ENCODE measurements at places on chromosomes 7 and 10.

DNA sequence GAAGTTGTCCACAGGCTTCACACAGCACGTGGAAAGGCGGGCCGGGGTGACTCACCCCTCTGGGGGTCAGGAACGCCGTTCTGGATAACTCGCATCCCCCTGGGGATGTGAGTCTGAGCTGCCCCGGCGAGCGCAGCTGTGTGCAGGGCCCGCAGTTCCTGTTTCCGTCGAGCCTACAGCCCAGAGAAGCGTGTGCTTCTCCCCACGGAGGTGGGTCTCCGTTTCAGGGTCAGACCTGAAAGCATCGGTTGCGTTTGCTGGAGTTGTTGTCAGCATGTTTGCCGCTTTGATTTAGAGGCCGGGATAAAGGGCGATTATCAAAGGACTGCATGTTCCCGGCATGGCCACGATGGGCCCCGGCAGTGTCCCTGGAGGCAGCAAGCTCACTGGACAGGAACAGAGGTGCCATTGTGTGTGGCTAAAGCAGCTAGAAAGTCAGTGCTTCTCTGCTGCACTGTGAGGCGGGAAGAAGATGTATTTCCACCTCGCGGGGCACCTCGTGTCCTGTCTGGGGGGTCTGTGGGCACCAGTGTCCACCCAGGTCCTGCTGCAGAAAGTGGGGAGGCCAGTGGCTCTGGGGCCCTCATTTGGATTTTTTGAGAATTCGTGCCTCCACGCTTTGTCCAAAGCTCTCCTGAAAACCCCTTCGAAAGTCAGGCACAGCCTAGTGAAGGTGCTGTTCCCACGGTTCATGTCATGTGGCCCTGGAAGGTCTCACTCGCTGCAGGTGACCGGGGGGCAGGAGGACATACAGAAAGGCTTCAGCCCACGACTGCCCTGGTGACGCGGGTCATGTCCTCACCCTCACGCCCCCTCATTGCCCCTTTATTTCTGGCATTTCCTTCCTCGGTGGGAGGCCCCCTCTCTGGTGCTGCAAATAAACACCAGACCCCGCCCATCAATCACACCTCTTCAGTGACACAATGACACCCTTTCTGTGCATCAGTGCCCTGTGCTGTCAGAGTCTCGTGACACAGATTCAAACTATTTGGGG, 27.4 kb upstream of the GDI2 start:
- no peak for DNase-seq

GRCh38 chr7:141291541-141291940, 217.7 kb downstream of the TMEM178B start:
- DNase-seq = no peak

- no peak for DNase-seq
These were observed 984.1 kb downstream of the LRMDA start for GRCh38 chr10:76415554-76415953.

DNA sequence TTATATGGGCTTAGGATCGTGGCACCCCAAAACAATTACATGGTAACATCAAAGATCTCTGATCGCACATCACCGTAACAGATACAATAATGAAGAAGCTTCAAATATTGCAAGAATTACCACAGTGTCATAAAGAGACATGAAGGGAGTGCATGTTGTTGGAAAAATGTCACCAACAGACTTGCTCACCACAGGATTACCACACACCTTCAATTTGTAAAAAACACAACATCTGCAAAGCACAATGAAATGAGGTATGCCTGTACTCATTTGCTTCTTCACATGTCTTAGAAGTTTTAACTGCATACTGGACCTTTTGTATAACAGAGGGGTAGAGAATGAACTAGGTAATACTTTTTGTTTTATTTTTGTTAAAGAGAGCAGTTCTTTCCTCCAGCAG, 96.6 kb downstream of the TPST1 start:
- DNase-seq = no peak

DNA sequence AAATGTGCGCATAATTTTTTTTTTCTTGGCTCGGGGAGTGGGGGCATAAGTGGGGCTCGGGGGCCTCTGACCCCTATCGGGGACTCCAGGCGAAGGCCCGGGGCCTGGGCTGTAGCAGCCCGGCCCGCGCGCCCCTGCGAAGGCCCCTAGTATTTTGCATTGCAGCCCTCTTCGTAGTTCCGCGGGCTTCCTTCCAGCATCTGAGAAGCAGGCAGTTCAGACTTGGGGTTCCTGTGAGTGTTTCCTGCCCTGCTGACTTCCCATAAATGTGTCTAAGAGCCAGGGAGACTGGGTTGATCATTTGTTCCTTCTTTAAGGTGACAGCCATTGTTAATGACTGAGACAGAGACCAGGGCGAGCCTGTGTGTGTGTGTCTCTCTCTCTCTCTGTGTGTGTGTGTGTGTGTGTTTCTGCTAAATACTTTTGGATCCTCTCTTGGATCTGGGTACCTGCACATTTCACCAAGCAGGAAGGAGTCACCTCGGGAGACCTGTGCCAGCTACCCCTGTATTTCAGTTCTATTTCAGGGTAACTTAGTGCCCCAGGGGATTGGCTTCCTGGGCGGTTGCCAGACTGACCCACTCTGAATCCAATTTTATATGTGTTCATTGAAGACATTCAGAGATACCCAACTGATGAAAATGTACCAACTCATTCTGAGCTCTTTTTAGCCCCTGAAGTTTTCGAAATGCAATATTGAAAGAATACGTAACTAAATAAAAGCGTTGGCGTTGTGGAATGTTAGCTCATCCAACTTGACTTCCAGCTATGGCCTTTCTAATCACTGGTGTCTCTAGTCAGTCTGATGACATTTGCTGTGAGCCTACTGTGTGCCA, 805 bp downstream of the MSRB2 start:
- DNase-seq = peak; percentile 34

GRCh38 chr10:124480860-124481259, 19.2 kb downstream of the LHPP start:
- DNase-seq = no peak

DNA sequence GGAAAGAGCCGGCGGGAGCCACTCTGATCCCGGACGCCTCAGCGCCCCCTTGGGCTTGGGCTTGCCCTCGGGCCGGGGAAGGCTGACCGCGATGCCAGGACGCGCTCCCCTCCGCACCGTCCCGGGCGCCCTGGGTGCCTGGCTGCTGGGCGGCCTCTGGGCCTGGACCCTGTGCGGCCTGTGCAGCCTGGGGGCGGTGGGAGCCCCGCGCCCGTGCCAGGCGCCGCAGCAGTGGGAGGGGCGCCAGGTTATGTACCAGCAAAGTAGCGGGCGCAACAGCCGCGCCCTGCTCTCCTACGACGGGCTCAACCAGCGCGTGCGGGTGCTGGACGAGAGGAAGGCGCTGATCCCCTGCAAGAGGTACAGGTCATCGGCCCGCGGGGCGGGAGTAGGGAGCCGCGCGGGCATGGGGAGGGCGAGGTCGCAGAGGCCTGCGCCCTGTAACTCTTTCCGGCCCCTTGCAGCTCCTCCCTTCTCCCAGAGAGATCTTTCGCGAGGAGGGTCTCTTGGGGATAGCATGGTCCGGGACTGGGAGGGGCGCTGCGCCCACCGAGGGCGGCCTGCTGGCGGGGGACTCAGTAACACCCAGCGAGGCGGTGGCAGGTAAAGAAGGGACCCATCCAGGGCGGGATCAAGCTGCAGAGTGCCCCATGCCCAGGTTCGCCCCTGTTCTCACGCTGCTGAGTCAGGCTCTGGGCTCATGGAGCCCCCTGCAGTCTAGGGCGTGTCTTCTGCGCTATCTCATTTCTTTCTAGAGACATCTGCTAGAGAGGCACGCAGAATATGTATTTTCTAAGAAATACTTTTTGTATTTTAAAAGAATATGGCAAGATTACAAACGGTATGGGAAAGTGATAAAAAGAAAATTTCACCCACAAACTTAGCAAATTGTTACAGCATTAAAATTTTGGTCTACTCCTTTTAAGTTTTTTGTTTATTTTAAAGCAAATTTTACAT, 687 bp downstream of the EPDR1 start:
- peak; percentile 65 for DNase-seq

DNA sequence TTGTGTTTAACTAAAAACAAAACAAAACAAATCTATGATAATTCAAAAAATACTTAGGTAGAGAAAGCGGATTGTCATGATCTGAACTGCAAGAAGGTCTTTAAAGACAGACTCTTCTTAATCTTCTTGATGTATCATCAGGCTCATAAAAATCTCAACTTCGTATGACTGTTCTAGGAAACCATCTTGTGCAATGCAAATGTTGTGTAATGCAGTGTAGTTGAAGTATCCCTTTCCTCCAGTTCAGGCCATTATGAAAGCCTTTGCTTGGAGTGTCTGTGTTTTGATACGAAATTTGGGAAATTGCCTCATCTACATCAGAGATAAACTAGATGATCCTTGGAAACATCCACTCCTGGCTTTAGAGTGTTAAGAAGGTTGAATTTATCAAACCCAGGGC, 30.9 kb downstream of the CDK1 start:
- peak; percentile 5 for DNase-seq

DNA sequence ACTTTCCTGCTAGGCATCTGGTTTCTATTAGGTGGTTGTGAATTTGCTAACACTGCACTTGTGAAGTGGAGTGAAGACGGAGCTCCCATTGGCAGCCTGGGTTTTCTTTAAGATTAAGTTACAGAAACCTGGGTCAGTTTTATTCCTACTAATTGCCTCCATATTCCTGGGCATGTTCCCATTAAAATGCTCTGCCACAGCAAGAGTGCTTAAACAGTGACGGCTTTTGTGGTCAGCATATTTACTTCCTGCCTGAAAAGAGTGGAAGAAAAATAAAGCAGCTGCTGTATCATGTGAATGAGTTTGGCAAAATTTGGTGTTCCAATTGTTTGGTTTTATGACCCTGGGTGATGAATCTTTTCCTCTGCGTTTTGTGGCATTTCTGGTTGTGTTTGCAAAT, 96.9 kb upstream of the PLXDC2 start:
- DNase-seq = peak; percentile 70

DNA sequence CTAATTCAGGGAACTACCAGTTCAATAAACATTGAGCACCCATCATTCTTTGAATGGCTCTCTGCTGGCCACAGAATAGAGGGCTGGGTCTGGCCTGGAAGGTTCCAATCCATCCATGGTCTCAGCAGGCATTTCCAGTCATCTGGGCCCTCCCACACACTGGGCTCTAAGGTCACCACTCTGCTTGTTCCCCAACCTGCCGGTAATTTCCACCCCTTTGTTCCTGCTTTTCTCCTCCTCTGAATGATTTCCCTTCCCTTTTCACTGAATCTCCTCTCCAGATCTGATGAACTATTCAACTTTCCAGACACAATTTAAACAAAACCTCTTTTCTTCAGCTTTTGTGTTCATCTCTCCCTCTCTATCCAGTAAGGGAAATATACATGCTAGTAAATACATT, 2.6 kb downstream of the BZW2 start:
- DNase-seq = no peak
